ENCODE measurements at places on chromosomes 6 and 20.

GRCh38 chr6:38141085-38141484 lies 321.6 kb downstream of the ZFAND3 start:
- DNase-seq, result no peak

- DNase-seq, result no peak
Observed at GRCh38 chr6:137637121-137637520, 142.9 kb upstream of the OLIG3 start.

DNA sequence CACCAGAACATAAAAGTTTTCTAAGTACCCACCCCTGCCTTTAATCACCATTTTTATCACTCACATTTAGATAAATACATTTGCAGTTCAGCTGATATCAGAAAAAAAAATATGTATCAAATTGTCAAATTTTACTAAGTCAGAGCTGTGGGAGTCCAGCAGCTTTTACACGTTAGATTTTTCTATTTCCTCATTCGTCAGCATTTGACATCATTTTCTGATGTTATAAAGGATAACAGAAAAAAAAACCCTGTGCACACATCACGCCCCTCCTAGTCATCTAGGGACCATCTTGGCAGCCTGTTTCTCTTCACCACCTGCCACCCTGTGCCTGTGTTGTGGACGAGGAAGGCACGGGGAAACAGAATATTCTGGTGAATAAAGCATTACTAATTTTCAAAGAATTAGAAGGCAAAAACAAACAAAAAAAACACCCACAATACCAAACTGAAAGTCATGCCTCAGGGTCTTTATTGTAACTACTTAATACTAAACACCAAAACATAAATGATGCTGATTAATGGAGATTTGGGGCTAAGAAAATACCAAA lies 12.4 kb downstream of the B4GALT5 start:
- no peak for DNase-seq

GRCh38 chr6:42454428-42454791 lies 2.7 kb upstream of the TRERF1 start:
- no peak for DNase-seq

All from stimulated activated CD4-positive, alpha-beta T cell treated with anti-CD3 and anti-CD28 coated beads, TNF-alpha, amount 100 ng/mL, for 4 hours (primary cell).